ENCODE measurements at places on chromosomes 13 and 19.

DNA sequence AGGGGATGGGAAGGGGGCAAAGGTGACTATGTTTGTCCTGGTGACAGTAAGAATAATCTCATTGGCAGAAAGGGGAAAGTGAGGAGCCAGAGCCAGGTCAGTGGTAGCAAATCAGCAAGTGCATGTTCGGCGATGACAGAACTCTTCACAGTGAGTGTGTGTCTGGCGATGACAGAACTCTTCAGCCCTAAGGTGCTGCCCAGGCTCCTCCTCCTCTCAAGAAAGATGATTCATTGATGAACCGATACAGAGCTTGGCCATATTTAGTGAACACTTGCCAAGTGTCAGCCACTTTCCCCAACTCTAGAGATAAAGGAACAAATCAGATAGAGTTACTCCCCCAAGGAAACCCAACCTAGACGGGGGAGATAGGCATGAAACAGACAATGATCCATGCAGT is 199.3 kb upstream of the UBL3 start:
- no peak for DNase-seq

- no peak for DNase-seq
Measured at GRCh38 chr13:57553932-57554331, 77.6 kb upstream of the PCDH17 start.

DNA sequence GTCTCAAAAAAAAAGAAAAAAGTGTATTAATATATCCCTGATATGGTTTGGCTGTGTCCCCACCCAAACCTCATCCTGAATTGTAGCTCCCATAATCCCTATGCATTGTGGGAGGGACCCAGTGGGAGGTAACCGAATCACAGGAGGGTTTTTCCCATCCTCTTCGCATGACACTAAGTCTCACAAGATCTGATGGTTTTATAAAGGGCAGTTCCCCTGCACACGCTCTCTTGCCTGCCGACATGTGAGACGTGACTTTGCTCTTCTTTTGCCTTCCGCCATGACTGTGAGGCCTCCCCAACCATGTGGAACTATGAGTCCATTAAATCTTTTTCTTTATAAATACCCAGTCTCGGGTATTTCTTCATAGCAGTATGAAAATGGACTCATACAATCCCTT is 17.7 kb downstream of the STK24 start:
- DNase-seq, result no peak

DNA sequence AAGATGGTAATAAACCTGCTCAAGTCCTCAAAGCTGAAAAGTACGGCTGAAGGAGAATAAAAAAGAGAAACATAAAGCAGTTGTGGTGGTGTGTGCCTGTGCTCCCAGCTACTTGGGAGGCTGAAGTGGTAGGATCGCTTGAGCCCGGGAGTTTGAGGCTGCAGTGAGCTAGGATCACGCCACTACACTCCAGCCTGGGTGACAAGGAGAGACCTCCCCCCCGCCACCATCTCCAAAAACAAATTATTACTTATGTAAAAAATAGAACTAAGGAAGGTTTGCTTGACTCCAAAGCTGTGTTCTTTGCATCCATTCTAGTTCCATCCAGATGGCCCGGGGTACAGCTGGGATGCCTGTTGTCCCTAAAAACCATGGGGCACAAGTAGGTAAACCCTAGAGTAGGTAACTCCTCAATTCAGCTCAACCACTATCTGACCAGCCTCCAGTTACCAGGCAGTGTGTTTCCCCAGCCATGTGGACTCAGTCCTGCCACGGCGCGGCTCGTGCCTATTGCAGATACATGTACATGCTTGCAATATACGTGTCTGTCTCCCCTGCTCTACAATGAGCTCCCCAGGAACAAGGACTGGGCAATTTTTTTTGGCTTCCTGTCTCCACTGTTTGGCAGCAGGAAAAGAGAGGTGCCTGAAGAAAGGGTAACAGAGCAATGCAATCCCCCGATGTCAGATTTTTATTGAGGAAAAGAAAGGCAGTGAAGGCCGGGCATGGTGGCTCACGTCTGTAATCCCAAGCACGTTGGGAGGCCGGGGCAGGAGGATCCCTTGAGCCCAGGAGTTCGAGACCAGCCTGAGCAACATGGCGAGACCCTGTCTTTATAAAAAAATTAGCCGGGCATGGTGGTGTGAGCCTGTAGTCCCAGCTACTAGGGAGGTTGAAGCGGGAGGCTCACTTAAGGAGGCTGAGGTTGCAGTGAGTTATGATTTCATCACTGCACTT is 101.3 kb downstream of the GNG7 start:
- no peak for DNase-seq

GRCh38 chr13:58587183-58587582 is 955.6 kb downstream of the PCDH17 start:
- DNase-seq, result no peak

DNA sequence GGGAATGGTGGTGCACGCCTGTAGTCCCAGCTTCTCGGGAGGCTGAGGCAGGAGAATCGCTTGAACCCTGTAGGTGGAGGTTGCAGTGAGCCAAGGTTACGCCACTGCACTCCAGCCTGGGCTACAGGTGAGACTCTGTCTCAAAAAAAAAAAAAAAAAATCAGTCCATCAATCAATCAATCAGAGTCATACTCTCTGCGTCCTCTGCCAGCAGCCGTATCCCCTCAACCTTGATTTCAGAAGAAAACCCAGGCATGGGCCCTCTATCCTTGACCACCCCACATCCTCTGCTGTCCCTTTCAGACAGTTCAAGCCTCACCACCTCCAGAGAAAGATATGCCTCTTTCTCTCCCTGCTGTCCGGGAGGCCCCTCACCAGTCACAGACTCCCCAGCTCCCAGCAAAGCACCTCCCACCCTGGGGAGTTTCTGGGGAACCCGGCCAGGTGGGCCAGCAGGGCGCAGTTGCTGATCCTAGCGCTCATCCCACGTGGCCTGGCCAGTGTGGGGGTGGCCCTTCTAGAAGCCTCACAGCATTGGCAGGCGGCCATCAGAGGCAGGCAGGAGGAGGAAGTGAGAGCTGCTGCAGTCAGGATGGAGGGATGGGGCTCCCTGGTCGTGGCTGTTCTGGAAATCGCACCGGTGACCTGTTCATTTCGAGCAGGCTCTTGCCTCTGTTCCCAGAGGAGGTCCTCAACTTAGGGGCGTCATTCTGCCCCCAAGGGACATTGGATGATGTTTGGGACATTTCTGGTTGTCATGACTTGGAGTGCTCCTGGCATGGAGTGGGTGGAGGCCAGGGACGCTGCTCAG is 10.2 kb upstream of the JSRP1 start:
- DNase-seq, result no peak

GRCh38 chr19:4368128-4368820 is 24.9 kb downstream of the MPND start:
- peak; percentile 19 for DNase-seq

- DNase-seq, result no peak
Measured at GRCh38 chr13:113164492-113164891, 6.0 kb downstream of the PROZ start.

DNA sequence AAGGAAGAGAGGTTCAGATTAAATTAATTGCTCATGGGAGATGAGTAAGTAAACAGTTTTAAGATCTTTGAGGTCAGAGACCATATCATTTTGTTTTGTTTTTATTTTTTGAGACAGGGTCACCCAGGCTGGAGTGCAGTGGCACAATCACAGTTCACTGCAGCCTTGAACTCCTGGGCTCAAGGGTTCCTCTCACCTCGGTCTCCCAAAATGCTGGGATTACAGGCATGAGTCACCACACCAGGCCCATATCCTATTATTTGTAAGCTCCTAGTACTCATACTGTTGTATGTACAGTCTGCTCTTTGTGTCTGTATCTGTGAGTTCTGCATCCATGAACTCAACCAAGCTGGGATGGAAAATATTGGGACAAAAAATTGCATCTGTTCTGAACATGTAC is 6.0 kb upstream of the RASL11A start:
- DNase-seq, result no peak

- DNase-seq, result peak; percentile 54
Measured at GRCh38 chr19:38319421-38320258, at the start of gene KCNK6. KCNK6 (plus strand) TSS chr19:38319845; CDS start chr19:38319951, 106 bp downstream.

DNA sequence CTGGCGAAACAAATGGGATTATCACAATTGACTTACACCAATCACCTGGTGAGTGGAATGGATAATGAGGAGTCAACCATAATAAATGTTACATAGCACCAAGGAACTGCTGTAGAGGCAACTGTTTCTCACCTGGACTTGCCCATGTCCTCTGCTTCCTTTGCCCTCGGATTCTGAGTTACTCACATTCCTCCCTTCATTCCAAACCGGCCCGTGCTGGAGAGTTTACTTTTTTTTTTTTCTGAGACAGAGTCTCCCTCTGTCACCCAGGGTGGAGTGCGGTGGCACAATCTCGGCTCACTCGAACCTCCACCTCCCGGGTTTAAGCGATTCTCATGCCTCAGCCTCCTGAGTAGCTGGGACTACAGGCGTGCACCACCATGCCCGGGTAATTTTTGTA is 41.5 kb upstream of the TSC22D1 start:
- DNase-seq, result no peak

DNA sequence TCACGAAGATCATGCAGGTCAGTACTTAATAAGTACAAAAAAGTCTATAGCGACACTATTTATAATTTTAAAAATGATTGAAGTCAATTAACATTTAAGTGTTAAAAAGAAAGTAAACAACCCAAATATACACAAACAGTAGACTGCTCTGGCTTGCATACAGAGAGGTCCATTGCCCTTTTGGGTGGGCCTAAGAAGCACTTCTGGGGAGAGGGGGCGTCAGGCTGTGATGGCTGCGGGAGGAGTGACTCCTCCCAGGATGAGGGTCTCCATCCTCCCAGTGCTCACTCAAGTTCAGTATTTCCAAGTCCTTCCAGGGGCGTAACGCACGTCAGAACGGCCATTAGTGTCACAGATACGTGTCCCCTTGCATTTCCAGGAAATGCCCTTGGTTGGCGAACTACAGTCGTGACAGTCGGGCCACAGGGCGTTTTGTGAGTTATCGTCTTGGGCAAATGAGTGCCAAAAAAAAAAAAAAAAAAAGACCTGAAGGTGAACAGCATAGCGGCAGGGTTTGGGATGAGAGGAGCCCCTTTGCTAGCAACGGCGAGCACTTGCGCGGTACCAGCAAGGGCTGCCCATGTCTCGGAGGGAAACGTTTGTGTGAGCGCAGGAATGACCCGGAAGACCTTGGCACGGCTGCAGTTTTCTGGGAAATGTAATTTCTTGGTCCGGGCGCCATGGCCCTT is at the start of gene SCGB2B2:
Gene SCGB2B2 (minus strand): TSS at position 463 of the 689 bp plus-strand sequence. CDS start 82,596 bp downstream, outside the sequence.
- peak; percentile 86 for DNase-seq

- DNase-seq, result peak; percentile 100
Measured at GRCh38 chr19:8444677-8445487, at the start of gene HNRNPM. HNRNPM (plus strand) TSS chr19:8444975; CDS start chr19:8444999, 24 bp downstream.

DNA sequence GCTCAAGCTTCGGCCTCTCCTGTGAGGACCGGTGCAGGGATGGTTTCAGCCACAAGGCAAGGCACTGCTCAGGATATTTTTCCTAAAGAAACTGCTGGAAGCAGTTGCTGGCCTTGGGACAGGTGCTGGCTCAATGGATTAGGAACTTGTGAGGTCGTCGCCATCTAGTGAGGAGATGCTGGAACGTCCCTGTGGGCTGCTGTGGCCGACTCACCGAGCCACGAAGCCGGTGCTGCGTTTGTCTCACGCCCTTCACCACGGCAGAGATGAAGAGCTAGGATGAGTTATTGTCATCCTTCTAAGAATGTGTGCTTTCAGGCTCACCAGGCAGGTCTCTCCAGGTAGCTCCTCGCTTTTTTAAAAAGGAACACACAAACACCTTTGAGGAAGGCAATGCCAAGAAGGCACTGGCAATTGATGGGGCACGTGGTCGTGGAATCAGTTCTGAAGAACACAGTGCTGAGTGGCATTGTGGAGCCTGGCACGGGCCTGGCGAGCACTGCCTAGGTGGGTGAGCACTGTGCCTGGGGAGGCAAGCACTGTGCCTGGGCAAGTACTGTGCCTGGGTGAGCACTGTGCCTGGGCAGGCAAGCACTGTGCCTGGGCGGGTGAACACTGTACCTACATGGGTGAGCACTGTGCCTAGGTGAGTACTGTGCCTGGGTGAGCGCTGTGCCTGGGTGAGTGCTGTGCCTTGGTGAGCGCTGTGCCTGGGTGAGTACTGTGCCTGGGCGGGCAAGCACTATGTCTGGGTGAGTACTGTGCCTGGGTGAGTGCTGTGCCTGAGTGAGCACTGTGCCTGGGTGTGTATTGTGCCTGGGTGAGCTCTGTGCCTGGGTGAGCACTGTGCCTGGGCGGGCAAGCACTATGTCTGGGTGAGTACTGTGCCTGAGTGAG is 140.4 kb downstream of the TEX29 start:
- no peak for DNase-seq

DNA sequence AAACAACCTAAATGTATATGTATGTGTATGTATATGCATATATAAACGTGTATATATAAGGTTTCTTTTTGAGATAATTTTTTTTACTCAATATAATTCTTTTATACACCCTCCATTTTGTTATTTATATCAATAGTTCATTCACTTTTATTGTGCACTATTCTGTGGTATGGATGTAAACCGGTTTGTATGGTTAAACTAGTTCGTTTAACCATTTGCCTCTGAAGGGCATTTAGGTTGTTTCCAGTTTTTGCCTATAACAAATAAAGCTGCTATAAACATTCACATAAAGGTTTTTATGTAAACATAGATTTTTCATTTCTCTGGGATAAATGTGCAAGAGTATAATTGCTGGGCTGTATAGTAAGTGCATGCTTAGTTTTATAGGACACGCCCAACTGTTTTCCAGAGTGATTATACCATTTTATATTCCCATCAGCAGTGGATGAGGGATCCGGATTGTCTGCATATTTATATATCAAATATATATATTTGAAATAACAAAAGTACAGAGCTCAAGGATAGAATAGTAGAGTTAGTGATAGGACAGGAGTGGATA is 380.3 kb downstream of the TSHZ3 start:
- DNase-seq, result no peak

DNA sequence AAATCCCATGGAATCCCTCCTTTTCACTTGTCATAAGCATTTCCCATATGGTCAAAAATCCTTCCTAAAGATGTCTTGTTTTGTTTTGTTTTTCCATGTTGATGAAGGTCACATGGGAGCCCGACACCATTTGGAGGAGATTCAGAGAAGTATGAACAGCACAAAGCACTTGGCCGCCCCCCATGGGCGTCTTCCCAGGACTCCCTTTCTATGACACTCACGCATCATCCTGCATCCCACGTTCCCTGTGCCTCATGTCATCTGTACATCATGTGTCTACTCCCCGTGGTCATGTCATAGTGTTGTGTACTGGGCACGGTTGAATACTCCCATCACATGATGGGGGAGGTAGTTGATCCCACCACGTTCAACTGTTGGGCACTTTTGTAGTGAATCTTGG is 2.0 kb downstream of the ZSCAN1 start:
- DNase-seq, result no peak
